ENCODE measurements at places on chromosomes 3 and 15.

GRCh38 chr3:14990780-14991148, 43.4 kb downstream of the NR2C2 start:
- no peak for DNase-seq

- DNase-seq: peak; percentile 57
Observed at GRCh38 chr3:159252772-159253384, 451.0 kb downstream of the MFSD1 start.

GRCh38 chr3:77189684-77190083, 149.8 kb downstream of the ROBO2 start:
- no peak for DNase-seq

GRCh38 chr3:125382298-125382697, 7.2 kb upstream of the ZNF148 start:
- DNase-seq: no peak

DNA sequence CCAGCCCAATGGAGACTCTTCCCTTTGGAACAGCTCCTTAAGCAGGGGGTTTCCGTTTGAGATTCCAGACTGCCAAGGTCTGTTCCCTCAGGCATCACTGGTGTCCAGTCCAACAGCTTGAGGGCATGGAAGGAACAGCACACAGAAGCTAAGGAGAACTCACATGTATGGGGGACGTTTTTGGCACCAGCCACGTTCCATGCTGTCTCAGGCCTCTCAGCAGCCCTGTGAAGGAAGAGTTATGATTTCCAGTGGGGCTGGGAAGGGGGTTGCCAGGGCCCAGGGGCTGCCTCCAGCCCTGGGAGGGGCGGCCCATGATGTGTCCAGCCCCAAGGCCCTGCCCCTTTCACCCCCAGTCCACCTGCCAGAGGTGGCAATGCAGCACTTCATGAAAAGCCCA, 7.5 kb upstream of the RHO start:
- no peak for DNase-seq

GRCh38 chr3:173622166-173622565, 224.6 kb downstream of the NLGN1 start:
- no peak for DNase-seq

- DNase-seq: peak; percentile 55
Observed at GRCh38 chr3:9398700-9399336, 1.4 kb downstream of the SETD5 start.

DNA sequence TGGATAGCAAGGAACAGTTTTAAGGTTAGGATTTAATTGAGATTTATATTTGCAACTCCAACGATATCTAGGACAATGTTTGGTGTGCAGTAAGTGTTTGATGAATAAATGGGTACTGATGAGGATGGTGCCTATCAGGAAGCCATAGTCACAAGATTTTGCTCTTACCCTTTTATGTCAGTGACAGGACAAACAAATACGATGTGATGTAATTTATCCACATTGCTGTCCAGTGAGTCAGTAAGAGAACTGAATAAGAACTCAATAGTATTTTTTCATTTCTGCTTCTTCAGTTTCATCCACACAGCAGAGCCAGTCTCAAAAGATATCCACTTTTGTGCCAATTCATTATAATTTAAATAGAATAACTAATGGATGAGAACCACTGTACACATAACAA, 18.5 kb downstream of the C3orf85 start:
- no peak for DNase-seq

GRCh38 chr15:52784799-52785671, 5.1 kb downstream of the ONECUT1 start:
- DNase-seq: no peak

GRCh38 chr3:115520651-115521245, 102.6 kb upstream of the GAP43 start:
- DNase-seq: peak; percentile 35

GRCh38 chr3:185948292-185948691, 10.5 kb upstream of the TRA2B start:
- no peak for DNase-seq

GRCh38 chr3:98874602-98875249, 26.8 kb downstream of the DCBLD2 start:
- DNase-seq: peak; percentile 45

- DNase-seq: no peak
Observed at GRCh38 chr3:151146731-151147091, 56.3 kb downstream of the GPR171 start.

GRCh38 chr15:49978121-49978520, 140.9 kb downstream of the ATP8B4 start:
- no peak for DNase-seq

GRCh38 chr3:14823393-14823792, 4.6 kb downstream of the FGD5 start:
- DNase-seq: no peak

GRCh38 chr15:49990835-49991545, 128.0 kb downstream of the ATP8B4 start:
- DNase-seq: no peak
